ENCODE measurements at places on chromosomes 1 and 21.

DNA sequence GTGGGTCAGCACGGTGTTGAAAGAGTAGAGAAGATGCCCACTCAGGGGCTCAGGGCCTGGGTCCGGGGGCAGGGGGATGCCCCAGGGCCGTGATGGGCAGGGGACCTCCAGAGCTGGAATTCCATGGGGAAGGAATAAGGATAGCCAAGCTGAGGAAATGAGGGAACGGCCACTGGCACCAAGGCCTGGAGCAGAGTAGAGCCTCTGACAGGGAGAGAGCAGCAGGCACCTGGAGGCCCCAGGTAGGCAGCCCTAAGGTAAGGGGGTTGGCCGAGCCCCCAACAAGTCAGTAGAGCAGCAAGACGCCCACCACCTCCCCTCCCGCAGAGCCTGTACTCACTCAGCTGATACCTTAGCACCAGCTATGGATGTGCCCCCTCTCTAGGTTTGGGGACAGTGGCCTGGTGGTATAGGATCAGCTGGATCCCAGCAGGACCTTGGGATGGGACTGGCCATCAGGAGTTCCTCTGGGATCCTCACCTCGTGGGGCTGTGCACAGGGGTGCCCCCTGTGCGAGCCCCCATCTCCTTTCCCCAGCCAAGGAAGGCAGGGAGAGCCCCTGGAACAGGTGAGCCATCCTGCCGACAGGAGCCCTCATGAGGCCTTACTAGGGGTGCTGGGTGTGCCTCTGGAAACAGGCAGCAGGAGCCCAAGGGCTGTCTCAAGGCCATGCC, 21.0 kb upstream of the ARF1 start:
- no peak for DNase-seq

DNA sequence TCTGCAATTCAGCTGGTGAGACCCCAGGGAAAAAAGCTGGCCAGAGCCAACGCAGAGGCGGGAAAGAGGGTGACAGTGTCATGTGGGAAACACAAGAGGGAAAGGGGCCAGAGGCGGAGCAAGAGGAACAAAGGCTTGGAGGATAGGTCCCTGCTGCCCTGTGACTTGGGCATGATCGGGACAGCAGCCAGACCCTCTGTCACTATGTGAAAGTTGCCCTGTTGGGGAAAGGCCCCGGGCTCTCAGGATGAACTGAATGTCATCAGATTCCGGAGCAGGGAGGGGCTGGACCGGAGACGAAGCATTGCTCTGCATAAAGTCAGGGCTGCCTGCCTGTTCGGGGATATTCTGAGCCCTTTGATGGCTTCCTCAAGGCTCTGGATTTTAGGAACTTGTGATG, 5.7 kb upstream of the ELF3 start:
- DNase-seq: no peak

GRCh38 chr1:168469690-168470089, 74.1 kb downstream of the XCL2 start:
- DNase-seq: peak; percentile 89

- no peak for DNase-seq
Observed at GRCh38 chr1:169059421-169059820, 47.1 kb upstream of the ATP1B1 start.

DNA sequence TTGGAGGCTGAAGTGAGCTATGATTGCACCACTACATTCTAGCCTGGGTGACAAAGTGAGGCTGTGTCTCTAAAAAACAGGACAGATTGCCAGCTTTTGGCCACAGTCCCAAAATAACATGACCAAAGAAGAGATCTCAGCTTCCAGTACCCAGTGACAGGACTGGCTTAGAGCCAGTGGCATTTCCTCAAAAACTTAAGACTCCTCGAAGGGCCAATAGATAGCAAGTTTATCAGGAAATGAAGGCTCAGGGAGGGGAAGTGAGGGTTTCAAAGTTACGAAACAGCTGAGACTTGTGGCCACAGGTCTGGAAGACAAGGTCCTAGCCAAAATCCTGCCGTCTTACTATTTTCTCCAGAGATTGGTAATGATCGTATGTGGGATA, 6.3 kb upstream of the TMEM39B start:
- DNase-seq: peak; percentile 66

GRCh38 chr1:174230399-174230798, 71.1 kb downstream of the RABGAP1L start:
- no peak for DNase-seq

GRCh38 chr1:174413632-174414031, 34.1 kb upstream of the GPR52 start:
- DNase-seq: no peak

- peak; percentile 3 for DNase-seq
Observed at GRCh38 chr1:235199441-235199840, 38.4 kb upstream of the RBM34 start.

- no peak for DNase-seq
Observed at GRCh38 chr1:232404981-232405731, 224.8 kb downstream of the SIPA1L2 start.

GRCh38 chr1:44759077-44759476, 16.3 kb upstream of the RPS8 start:
- no peak for DNase-seq

GRCh38 chr1:216175714-216176113, 247.5 kb downstream of the USH2A start:
- DNase-seq: no peak

- DNase-seq: no peak
Observed at GRCh38 chr1:97875996-97876395, 44.8 kb downstream of the DPYD start.

- no peak for DNase-seq
Observed at GRCh38 chr1:203367057-203367456, 16.1 kb upstream of the FMOD start.

DNA sequence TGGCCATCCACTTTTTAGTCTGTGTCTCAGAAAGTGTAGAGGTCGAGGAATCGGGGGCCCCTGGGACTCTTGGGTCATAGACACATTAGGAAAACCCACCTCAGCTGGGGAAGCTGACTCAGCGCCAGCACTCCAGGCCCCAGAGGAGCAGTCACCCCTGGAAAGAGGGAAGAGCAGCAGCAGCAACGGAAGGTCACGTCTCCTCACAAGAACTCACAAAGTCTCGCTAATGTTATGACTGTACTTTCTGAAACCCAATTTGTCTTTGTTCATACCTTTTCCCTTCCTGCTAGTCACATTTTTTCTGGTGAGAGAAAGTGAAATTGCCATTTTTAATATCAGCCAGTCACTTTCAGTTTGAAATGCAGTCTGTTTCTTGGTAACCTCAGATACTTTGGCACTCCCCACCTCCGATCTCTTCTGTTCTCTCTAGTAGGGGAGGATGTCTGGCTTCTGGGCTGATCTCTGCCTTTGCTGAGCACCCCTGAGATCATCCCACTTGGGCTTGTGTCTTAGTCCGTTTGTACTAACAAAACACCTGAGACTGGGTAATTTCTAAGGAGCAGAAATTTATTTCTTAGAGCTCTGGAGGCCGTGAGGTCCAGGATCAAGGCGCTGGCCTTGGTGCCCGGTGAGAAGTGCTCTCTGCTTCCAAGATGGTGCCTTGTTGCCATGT, 6.0 kb upstream of the NLRP3 start:
- no peak for DNase-seq

GRCh38 chr1:160260406-160261382, 1.7 kb downstream of the DCAF8 start:
- DNase-seq: peak; percentile 43

DNA sequence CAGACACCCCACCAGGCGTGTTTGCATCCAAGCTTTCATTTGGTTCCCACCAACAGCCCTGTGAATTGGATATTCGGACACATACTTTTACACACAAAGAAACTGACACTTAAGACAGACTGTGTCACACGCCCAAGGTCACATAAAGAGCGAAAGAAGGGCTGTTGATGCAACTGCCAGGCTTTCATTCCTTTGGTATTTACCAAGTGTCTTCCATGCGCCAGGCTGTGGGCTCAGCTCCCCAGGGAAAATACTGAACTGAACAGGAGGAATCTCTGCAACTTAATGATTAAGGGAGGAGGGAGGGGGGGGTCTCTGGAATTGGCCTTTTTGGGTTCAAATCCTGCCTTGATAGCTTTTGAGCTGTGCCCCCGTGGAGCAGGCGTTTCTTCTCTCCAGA, 122.8 kb downstream of the ACTL8 start:
- no peak for DNase-seq

DNA sequence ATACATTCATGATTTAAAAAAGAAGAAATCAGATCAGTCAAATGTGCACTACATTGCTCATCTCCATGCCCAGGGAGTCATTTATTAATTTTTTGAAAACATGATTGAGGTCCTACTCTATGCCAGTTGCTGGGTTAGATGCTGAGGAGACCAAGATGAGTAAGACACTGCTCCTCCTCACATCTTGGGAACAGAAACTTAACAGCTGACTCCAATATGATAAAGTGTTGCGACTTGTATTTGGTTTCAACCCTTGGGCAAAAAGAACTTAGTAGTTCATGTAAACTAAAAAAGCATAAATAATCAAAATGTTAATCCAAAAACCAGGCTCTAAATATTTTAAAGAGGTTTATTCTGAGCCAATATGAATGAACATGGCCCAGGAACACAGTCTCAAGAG, 56.9 kb downstream of the OPTC start:
- no peak for DNase-seq

DNA sequence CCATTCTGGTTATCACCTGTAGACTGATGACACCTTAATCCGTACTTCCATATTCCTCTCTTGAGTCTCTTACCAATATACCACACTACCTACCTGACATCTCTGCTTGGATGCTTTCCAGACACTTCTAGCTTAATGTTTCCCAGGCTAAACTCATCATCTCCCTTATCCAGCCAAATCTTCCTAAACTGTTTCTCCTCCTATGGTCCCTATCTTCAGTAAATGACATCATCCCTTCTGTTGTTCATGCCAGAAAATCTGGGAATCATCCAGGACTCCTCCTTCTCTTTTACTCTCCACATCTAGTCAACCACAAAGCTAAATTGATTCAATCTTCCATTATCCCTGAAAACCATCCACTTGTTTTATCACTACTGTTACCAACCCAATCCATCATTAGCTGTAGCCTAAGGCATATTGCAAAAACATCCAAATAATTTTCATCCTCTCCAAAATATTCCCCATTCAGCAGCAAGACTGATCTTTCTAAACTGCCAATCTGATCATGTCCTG, 464.1 kb upstream of the BEND5 start:
- DNase-seq: no peak

DNA sequence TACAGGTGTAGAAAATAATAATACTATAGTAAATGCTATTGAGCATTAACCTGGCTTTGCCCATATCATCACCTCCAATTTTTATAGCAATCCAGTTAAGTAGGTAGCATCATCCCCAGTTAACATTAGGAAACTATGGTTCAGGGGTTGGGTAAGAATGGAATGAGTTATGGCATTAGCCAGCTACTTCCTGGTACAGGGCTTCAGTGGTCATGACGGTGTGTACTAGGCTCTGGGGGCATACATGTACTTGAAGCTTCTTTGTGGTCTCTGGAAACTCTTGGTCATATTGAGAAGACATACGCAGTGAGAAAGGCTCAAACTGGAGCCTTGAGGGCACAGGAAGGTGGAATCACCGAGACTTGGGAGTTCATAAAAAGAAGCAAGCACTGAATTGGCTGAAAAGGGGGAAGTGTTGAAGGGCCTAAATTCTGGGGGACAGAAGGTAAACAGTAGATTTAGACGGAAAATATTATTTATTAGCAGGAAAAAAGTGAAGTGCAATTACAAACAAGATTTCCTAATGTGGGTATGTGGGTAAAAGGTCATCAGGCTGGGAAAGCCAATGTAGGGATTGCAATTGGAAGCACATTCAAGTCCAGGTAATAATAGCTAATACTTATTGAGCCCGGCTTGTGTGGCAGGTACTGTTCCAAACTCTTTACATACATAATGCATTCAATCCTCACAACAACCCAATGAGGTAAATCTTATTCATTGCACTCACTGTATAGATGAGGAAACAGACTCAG, 114.2 kb upstream of the ATP1A1 start:
- DNase-seq: no peak

GRCh38 chr1:54403808-54404261, 2.4 kb downstream of the SSBP3 start:
- no peak for DNase-seq

DNA sequence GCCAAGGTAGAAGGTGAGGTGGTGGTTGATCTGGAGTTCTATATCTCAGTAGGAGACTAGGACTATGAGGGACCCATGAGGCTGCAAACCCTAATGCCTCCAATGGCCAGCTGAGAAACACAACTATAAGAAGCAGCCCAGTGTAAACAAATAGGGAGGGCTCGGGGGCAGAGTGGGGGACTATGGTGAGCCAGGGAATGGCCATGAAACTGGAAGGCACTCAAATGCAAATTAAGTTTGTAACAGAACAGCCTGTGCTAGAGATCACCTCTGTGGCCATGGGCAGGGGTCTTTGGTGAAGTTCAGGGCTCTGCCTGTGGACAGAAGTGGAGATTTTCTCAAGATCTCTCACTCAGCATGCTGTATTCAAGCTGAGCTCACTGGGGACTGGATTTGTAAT, 187.1 kb downstream of the GRIK3 start:
- no peak for DNase-seq

DNA sequence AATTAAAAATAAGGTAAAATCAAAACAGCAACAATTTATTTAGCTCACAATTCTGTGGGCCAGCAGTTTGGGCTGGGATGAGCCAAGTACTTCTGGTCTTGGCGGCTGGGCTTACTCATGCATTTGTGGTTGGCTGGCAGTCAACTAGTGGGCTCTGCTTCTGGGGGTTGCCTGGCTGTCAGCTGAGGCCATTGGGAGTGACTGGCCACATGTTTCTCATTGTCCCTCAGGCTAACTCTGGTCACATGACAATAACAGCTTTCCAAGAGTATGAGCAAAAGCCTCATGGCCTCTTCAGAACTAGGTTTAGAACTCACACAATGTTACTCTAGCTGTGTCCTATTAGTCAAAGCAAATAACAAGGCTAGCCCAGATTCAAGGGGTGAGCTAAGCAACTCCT, 15.6 kb upstream of the CHIA start:
- DNase-seq: peak; percentile 84

DNA sequence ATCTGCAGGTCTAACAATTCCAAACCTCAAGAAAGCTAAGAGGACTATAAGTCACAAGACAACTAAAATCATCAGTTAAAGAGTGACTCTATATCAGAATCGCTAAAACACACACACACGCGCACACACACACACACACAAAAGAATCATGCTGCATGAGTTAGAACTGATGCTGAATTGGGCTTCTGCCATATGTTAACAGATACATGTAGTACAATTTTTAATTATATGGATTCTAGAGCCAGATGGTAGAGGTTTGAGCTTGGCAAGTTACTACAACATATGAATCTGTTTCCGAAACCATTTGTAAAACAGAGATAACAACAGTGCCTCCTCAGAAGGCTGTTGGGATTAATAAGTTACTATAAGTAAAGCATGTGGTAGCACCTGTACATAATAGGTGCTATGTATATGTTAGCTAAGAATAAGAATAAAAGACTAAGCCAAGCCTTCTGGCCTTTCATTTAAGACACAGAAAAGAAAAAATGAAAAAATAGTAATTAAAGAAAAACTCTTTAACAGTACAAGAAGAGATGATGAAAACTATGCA, 17.9 kb downstream of the EPRS1 start:
- DNase-seq: no peak

- no peak for DNase-seq
Observed at GRCh38 chr1:216034506-216034905, 388.7 kb downstream of the USH2A start.
